ENCODE measurements at places on chromosomes 1 and 21.
A peak's percentile ranks its signal among the peaks of the same experiment; 100 is the strongest.

GRCh38 chr1:203167026-203167912 lies 8.4 kb downstream of the MYBPH start:
- DNase-seq: no peak

GRCh38 chr1:37752583-37753471 lies 12.1 kb downstream of the EPHA10 start:
- DNase-seq: no peak

GRCh38 chr1:199018471-199019135 lies 379.8 kb downstream of the PTPRC start:
- DNase-seq: no peak

- no peak for DNase-seq
Measured at GRCh38 chr1:109895720-109896504, 14.7 kb upstream of the CSF1 start.

GRCh38 chr1:207752456-207752998 lies 673 bp downstream of the CD46 start:
- peak; percentile 10 for DNase-seq

DNA sequence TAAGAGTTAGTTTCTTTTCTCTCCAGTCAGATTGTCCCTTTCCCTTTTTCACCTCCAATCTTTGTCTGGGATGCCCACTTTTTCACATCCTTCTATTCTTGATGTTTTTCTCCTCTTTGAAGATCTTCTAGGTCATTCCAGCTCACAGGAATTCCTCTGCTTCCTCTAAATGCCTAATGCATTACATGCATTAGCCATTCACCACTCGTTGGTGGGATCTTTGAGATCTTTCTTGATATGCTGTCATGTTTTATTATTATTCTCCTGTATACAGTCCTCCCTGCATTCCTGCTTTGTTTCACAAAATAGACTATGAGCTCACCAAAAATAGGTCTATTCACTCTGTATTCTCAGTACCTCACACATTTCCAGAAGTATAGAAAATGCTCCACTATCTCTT lies 129.0 kb downstream of the LYPLAL1 start:
- DNase-seq: no peak

DNA sequence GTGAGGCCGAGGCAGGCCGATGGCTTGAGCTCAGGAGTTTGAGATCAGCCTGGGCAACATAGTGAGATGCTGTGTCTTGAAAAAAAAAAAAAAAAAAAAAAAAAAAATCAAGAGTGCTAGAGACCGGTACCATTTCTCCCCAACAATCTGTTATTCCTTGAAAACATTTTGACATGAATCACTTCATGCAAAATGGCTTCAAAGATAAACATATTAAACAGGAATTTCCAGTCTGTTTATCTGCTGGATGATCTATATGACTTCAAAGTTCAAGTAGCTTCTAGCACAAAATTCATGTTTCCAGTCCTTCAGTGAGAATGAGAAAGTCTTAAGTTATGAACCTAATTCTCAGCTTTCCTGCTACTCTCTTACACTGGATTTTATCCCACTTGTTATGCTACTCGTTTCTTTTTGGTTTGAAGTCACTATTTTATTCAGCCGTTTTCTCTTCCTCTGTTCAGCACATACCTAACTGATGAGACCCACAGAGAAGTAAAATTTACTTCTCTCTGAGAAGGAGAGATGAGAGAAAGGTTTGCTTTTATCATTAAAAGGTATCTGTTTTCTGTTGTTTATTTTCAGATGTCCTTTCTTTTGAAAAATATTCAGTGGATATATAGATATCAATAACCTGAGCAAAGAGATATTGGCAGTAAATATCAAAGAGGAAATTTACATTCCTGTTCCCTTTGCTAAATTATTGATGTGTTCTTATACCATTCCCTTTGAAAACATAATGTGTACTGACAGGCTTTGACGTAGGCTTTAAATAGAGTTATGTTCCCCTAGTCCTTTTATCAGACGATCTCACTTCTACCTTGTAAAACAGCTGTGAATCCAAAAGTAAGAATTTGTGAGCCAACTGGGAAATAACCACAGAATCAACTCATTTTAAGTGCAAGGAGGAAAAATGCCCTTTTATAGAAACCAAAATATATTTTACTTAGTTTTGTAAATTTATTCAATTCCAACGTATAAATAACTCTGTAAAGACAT lies 38.2 kb downstream of the CD46 start:
- DNase-seq: no peak

DNA sequence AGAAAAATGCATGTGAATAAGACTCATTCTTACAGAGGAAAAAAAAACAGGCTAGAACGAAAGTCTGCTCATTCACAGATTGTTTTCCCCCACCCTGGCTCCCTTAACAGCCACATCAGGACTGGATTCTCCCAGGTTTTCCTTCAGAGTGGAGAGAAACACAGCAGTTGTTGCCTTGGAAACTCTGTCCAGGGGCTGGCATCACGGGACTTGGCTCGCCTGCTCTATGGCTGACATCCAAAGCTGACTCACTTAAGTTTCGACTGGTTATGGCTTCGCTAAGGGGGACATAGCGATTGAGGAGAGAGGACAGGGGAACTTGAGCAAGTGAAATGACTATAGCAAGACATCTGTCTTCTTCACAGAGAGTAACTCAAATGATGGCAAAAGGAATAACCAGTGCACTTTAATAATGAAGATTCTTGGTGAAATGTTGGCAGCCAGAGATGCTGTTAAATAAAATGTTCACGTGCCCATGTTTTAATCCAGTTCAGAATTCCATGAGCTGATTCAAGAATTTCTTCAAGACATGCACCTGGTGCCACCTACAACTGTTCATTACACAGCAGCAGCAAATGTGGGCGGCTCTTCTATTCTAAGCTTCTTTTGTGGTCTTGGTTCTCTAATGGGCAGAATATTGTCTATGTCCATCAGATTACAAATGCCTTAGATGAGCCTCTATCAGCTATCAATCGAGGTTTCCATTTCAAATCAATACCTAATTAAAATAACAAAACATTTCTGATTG lies 21.8 kb downstream of the MIS18A start:
- DNase-seq: no peak

DNA sequence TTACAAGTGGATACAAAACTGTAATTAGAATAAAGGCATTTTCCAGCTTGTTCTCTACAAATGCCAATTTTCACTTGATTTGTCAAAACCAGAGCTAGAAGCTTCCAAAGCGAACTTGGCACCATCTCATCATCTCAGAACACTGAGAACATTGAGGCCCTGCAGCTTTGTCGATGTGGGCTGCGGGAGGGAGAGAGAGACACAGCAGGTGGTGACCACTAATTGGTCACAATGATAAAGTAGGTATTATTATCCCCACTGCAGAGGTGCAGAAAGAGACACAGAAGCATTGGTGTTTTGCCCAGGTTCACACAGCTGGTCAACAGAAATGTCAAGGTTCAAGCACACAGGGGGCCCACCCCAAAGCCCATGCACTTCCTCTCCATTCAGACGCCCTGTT lies 72.2 kb upstream of the KRTAP19-8 start:
- no peak for DNase-seq

GRCh38 chr1:17239420-17239819 lies 9.5 kb upstream of the PADI3 start:
- peak; percentile 20 for DNase-seq

DNA sequence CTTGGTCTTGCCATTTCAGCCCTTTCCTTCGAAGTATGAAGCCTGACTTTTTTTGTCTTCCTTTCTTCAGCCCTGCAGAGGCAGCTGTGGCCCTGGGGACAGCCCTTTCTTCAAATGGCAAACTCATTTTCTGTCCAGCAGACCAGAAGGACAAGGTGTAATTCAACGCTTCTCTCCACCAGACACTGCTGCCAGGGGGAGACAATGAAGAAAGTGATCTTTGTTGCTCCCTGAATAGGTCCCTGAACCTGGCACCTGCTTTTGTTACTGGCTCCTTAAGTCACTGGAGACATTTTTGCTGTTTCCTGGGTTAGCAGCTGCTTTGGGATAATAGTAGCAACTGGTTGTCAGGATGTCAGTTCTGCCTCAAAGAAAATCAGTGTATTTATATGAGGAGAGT lies 50.8 kb upstream of the MACF1 start:
- no peak for DNase-seq

Data from CD4-positive, alpha-beta T cell treated with Interleukin-10 for 1 hour (primary cell).